ENCODE measurements at places on chromosomes 5 and 9. TPM values are rescaled to one million over a fixed set of nuclear protein-coding genes. Genes with fewer than 3 reads are reported as not detected.

GRCh38 chr5:116280149-116280803 is 195.5 kb downstream of the COMMD10 start:
- DNase-seq = no peak

- DNase-seq = peak; percentile 41
These were observed 195.7 kb downstream of the CDK5RAP2 start for GRCh38 chr9:120383999-120384924.

Gene ATG10
- 5.5 TPM for total RNA-seq

DNA sequence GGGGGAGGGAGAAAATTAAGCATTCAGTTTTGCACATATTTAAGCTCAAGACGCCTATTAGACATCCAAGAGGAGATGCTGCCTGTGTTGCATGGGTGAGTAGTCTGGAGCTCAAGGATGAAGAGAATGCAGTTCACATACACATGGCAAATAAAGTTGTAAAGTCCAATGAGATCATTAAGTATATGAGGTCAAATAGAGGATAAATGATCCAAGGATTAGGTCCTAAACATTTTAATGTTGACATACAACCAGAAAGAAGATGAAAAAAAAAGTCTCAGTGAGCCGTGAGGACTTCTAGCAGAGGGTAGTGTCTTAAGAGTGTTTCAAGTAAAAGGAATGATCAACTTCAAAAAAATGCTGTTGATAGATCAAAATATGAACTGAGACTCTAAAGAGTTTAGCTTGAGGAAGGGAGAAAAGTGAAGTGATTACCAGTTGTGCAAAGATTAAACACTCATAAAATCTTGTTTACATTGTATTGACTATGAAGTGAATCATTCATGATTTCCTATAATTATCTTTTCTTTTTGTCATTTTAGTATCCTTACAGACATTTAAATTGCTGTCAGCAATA is 251.8 kb downstream of the ZNF608 start:
- no peak for DNase-seq

DNA sequence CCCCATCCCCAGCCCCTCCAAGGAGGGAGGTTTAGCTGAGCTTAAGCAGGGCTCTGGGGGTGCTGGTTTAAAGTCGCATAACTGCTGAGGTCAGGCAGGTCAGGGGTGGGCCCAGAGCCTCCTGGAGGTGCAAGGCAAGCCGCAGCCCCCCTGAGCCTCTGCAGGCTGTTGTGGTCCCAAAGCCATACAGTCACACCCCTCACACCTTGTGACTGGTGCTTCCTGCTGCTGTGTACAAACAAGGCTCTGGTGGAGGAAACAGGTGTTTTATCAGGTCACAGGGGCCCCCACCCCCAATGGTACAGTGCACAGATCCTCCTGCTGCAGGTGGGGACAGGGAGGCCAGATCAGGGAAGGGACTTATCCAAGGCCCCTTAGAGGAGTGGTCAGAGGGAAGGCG is 8.0 kb downstream of the TCF7 start:
- DNase-seq = no peak

DNA sequence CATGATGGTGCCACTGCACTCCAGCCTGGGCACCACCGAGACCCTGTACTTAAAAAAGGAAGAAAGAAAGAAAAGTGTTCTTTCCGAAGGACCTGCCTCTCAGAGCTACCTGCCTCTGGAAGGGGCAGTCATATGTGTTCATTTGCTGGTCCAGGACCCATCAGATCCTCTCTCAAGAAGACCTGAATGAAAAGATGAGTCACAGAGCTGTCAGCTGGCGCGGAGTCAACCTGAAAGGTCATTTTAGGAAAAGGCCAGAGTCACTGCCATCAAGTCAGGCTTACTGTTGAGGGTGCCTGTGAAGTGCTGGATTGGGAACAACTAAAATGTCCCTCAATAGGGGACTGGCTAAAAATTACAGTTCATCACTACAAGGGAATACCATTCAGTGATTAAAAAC is 14.9 kb upstream of the HRH2 start:
- no peak for DNase-seq

Gene ACSL6
- total RNA-seq = 5.6 TPM

Gene ANAPC2
- total RNA-seq = 45.7 TPM

Gene FOXD4L5
- 0.11 TPM for total RNA-seq

Gene GNA14
- 4.0 TPM for total RNA-seq

Gene SLC6A7
- not detected for total RNA-seq

Gene GABRA6
- not detected for total RNA-seq

Gene SH3GL2
- not detected for total RNA-seq

Gene UBAC1
- total RNA-seq = 86.6 TPM

DNA sequence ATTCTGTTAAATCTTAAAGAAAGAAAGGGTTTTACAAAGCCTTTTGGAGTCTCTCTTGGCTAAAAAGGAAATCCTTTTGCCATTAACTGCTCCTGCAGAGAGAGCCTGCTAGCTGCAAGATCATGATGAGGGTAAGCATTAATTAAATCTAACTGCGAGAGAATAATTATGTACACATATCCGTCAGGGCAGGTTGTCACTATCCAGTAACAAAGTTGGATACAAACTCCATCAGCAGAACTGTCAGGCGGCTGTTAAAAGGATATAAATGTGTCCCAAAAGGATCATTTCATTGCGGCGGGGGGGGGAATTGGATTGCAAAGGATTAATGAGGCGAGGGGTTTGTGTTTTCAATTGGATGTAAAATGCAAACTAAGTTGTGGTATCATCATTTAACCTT is 289.3 kb downstream of the ASTN2 start:
- no peak for DNase-seq

DNA sequence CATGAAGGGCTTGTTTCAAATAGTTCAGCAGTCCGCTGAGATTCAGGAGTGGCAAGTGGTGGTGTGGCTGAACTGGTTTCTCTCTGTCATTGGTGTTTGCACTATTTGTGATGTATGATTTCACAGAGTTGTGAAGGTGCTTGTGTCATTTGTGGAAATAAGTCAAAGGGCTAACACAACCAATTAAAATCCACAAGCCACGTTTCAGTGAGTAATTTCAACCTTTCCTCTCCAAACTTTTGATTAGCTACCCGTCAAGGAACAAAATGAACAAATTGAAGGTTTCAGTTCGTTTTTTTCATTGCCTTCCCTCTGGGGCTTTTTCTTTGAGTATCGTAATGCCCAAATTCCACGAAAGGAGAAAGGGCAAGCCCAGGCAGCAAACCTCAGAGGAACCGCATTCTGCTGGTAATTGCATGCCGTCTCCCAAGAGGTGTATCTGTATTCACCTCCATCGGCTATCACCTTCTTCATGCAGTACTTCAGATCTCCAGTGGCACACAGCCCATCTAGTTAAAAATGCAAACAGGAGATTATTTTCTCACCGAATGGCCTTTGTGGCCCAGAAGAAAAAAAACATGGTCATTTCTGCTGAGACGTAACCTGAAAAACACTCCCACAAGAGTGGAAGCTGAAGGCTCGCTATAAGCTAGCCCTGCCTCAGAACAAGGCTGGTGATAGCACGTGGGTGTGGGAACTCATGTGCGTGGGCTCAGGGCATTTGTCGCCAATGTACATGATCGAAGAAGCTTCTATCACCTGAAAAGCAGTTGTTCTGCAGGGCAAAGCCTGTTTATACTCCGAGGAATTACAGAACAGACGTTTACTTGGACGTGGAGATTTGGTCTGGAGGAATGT is 197.1 kb downstream of the NR3C1 start:
- no peak for DNase-seq

DNA sequence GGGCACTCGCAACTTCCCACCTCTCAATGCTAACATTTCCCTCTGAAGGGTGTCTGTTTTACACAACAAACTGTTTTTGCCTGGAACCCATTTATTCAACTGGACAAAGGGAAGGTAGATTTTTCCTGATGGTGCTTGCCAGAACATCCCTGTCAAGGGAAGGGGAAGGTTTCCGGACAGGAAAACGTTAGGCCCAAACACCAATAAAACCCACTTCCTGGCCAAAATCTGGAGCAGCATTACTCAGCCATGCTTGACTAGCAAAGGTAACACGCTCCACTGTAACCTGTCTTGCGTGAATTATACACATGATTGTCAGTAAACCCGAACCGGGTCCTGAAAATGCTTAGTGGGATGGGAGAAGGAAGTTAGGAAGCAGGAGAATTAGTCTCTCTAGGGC is 90.2 kb downstream of the SAXO1 start:
- DNase-seq = no peak

DNA sequence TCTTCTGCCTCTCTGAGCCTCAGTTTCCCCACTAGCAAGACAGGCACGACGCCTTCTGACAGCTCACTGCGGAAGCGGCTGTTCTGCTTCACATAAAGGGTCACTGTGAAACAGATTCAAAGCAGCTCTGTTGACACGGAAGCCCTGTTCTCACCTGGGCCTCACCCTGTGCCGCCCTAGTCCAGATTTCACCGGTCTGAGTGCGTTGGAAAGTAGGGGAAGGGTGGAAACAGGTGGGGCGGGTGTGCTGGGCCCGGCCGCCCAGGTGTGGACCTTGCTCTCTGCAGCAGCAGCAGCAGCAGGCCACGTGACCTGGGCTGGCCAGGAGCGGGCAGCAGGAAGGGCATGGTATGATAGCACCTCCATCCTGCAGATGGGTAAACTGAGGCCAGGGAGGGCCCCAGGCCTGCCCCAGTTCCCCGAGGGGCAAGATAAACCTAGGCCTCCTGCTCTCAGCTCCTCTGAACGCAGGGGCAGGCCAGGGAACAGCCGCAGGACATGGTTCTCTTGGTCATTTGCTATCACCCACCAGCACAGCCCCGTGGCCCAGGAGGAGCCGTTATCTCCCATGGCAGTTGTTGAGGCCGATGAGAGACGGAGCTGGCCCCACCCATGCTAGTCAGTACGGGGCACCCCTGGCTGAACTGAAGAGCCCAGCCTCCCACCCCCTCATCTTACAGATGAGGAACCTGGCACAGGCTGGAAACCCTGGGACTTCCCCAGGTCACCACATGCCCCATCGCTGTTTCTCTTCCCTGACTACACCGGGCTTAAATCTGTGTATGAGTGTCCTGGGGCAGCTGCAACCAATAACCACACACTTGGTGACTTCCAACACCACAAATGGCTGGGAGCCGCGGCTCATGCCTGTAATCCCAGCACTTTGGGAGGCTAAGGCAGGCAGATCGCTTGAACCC is 12.1 kb downstream of the PTGES2 start:
- DNase-seq = peak; percentile 44

DNA sequence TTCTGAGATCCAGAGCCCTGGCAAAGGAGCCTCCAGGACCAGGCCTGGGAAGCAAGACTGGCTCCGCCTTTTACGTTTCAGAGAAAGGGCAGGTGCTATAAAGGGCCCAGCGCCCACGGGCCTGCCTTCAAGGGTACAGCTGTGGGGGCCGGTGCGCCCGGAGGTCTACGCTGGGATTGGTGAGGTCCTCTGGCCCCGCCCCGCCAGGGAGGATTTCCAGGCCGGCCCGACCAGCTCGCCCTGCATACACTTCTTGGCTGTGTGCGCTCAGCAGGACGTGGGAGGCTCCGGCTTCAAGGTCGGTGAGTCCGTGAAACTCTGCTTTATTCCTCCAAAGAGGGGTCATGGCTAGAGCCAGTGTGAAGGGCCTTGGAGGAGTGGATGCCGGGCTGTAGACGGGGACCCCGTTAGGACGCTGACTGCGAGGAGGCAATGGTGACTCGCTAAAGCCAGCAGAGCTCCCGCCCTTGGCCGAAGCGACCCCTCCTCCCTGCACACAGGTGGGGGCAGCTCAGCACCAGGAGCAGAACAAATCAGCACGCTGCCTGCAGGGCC is at the start of gene CKMT2:
Gene CKMT2 (plus strand): TSS at position 243 of the 555 bp plus-strand sequence. CDS start 17,811 bp downstream, outside the sequence.
- DNase-seq = peak; percentile 88

Measured in right cardiac atrium (tissue), 5 donors.